NCI-H1092 (cell line): ENCODE measurements at places on chromosomes 3 and 15.

DNA sequence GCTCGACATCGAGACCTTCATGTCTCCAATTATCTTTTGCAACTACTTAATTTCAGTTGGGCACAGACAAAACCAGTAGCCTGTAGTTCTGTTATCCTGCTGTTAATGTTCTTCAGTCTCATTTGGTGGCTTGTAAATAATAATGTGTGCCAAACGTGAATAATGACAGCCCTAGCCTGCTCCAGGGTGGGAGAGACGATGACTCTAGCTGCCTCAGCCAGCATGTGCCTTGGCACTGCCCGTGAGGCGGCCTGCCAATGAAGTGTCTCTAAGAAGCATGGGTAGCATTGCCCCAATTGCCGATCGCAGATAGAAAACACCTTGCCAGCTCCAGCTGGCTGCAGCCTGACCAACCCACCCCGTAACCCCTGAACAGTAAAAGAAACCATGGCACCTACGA, 58.8 kb downstream of the ASB7 start:
- no peak for DNase-seq

DNA sequence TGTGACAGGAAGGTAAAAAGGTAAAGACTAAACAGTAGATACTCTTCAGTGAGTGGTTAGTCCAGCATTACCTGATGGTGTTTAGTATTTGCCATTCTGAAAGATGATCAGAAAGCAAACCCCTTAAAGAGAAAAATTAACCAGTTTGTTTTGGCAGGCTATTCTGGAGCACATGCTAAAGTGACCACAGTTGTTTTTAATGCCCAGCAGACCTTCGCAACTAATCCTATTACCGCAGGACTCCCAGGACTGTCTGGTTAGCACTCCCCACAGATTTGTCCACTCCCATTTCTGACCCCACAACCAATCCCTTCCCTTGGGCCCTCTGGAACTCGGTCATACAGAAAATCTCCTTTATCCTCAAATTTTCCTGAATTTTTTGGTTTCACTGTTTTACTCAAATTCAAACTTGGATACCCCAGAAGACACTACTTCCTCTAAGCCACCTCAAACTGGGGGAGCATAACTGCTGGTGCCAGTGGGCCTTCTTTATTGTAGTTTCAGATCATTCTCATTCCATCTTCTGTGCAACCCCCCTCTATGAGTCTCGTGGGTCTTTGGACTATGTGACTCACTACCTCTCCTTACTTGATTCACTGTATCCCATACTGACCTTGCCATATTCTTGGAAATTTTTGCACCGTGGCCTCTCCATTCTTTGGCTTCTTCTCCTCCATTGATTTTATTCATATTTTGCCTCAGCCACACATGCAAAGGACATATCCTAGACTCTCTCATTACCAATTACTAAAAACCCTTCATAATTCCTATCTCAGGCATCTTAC, 104.4 kb downstream of the RBMS3 start:
- no peak for DNase-seq

- DNase-seq, result peak; percentile 79
Observed at GRCh38 chr15:47717036-47717612, at the start of gene SEMA6D. TSS of gene SEMA6D (plus strand) at chr15:47717505. CDS start at chr15:47759799, 42,294 bp downstream.

DNA sequence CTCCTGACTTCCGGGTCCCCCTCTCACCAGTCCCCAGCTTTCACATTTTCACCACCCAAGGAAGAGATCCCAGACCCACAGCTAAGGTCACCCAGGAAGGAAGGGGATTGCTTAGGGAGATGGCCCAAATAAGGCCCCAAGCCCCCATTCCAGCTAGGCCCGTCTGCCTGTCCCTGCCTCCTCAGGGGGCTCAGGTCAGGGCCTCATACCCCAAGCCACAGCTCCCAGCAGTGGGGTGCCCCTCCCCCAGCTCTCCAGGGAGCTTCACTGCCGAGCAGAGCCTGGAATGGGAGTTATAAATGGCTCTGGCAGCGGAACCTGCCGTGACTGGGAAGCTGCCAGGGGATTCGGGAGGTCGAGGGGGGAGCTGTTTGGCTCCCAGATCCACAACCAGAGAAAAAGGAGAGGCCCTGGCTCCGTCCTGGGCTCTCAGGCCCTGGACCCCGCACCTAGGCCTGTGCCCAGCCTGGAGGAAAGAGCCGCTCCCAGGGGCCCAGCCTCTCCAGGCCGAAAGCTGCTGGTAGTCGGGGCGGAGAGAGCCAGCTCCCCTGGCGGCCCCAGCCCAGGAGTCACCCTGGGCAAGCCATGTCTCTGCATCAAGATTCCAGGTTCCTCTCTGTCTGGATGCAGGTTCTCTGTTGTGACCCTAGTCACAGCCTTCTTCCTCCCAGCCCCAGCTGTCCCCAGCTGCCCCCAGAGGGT, 550 bp downstream of the CCDC9B start:
- DNase-seq, result peak; percentile 58

GRCh38 chr3:132232231-132232792, 84.9 kb upstream of the ACP3 start:
- no peak for DNase-seq

DNA sequence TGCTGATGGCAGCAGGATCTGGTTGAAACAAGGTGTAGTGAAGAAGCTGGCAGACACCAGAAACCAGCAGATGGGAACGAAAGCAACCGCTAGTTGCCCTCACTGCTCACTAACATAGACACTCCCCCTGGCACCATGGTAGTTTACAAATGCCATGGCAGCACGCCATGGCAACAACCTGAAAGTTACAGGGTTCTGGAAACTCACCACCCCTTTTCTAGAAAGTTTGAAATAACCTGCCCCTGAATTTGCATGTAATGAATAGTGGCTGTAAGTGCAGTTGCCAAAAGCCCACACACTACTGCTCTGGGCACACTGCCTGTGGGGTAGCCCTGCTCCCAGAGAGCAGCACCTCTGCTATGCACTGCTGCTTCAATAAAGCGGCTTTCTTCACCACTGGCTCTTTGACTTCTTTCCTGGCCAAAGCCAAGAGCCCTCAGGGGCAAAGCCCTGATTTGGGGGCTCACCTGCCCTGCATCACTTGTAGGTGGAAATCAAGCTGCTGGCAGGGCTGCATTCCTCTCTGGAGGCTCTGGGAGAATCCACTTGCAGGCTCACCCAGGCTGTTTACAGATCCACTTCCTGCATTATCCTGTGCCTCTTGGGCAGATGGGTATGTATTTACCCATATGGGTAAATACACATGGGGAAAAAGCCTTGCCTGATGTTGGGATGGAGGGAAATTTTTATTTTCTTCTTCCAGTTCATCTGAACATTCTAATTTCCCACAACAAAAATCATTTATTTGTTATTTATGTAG, 2.0 kb upstream of the GP9 start:
- DNase-seq, result peak; percentile 27

DNA sequence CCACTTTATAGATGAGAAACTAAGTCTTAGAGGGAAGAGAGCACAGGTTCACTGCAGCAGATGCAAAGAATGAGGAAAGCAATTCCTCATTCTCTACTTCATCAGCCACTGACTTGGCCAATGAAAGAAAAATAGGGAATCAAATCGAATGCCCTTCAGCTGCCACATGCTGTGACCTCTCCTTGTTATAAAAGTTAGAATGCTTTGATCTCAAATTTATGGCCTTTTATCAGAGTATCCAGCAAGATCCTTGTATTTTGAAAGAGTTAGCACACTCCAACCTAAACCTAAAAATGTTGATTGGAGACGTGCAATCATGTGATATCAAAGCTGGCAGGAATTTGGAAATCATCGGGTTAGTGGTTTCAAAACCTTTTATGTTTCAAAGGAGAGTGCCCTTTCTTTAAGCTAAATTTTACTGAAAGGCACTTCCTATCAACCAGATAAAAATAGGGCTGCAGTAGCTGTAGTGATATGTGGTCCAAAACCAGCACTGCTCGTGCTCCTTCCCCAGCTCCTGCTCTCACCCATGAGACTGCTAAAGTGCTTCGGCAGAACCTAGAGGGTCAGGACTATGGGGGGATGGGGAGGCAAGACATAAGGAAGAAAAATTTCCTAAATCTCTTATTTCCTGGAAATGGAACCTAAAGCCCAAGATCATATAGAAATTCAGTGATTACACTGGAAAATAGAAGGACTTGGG, 617.0 kb downstream of the PYDC2 start:
- no peak for DNase-seq

- DNase-seq, result no peak
Observed at GRCh38 chr3:122484985-122485384, 29.8 kb downstream of the KPNA1 start.

GRCh38 chr3:180188512-180189309, 152.0 kb upstream of the PEX5L start:
- DNase-seq, result no peak

DNA sequence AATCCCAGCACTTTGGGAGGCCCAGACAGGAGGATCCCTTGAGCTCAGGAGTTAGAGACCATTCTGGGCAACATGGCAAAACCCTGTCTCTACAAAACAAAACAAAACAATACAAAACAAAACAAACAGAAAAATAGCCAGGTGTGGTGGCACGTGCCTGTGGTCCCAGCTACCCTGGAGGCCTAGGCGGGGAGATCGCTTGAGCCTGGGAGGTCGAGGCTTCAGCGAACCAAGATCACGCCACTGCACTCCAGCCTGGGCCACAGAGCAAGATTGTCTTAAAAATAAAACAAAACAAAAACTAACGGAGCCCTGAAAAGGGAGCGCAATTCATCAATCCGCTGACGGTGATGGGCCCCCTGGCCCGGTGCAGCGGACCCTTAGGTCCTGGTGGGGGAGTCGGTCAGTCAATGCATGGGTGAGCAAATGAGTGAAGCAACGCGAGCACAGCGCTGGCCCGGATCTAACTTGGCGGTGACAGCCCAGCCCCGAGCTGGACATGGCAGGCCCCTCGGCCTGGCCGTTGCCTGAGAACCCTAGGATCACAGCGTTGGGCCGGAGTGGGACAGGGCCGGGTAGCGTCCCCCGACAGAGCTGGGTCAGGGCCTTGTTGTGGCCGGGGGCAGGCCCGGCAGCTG, 52.4 kb upstream of the BLM start:
- DNase-seq, result no peak

GRCh38 chr15:72222393-72222792, 8.6 kb downstream of the PKM start:
- no peak for DNase-seq

DNA sequence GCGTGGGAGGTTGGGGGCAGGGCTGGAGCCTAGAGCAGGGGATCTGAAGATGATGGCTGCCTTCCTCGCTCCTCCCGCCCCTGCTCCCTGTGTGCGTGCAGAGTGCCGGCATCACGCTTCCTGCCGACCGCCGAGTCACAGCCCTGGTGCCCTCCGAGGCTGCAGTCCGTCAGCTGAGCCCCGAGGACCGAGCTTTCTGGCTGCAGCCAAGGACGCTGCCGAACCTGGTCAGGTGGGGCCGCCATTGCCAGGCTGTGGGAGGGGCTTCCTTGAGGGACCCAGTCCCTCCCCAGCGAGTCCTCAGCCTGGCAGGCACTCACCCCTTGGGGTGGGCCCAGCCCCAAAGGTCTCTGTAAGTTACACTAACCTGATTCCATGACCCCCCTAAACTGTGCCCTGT, 17.6 kb downstream of the STAB1 start:
- DNase-seq, result no peak

GRCh38 chr15:67829647-67830504, 4.6 kb downstream of the SKOR1 start:
- no peak for DNase-seq

GRCh38 chr3:138439646-138440045, 5.2 kb downstream of the ESYT3 start:
- DNase-seq, result no peak

DNA sequence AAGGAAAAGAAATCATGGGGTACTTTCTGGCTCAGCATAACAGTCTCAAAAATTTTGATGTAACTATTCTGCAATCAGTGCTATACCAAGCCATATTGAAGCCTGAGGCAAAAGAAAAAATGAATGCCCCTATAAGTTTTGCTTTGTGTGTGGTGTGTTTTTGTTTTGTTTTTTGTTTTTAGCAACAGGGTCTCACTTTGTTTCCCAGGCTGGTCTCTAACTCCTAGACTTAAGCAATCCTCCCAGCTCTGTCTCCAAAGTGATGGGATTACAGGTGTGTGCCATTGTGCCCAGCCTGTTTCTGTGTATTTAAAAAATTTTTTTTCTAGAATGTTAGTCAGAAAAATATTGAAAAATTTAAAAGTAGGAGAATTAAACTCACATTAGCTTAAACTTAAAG, 93.2 kb downstream of the ZNF280D start:
- no peak for DNase-seq

DNA sequence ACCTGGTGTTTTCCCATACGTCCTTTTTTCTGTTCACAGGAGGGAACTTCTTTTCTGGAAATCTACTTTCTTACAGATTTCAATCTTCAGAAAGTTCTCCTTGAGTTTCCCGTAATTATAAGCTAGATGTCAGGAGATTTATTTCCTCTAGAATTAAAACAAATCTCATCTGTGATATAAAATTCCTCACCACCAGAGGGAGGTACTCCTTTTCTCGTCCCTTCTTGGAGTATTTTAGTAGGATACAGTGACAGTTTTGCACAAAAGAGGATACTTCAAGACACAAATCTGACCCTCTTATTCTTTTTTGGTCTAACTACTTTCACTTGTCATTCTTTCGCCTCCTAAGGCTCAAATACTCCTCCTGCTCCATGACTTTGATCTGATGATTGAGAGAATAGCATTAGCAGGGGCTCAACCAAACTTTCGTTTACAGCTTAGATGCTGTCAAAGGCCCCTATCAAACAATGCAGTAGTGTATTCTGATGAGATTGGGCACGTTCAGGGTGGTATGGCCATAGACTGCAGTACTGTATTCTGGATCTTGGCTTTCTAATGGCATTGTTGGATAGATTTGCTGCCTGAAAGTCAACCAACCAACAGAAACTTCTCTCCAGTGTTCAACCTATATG, 38.0 kb downstream of the TMEM41A start:
- DNase-seq, result no peak

GRCh38 chr3:34351882-34352777, 553.7 kb downstream of the PDCD6IP start:
- DNase-seq, result no peak

DNA sequence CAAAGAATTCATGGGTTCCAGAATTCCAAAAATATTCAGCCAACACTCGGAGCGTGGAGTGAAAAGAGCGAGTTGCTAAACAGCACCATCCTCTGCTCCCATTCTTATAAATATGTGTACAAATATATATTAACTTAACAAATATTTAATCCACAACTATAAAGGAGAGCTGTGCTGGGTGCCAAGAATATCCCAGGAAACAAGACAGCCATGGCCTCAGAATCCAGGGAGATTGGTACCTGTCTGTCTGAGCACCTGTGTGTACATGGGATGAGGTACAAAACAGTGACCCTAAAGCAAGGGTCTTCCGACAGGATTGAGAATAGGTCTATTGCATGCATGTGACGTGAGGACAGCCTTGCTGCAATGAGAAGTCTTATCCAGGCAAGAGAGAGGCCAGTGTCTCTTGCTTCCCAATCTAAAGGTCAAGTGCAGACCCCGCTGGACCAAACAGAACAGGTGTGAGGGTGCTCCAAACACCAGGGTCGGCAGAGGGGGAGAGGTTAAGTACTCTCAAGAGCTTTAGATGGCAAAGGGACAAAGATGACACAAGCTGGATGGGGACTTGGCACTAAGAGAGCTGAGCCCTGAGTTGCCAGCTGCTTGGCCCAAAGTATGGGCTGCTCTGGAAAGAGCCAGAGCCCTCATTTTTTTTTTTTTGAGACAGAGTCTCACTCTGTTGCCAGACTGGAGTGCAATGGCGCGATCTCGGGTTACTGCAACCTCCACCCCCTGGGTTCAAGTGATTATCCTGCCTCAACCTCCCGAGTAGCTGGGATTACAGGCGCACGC, 36.2 kb downstream of the HOMER2 start:
- DNase-seq, result no peak
